HT-29 (cell line): ENCODE measurements at places on chromosomes 7 and 10. TPM values are rescaled to one million over a fixed set of nuclear protein-coding genes. Genes with fewer than 3 reads are reported as not detected.

Gene MYH16
- 0.05 TPM in 1 of 2 replicates, not detected in the other for total RNA-seq

GRCh38 chr10:47360419-47361040 lies 12.4 kb downstream of the RBP3 start:
- no peak for DNase-seq

DNA sequence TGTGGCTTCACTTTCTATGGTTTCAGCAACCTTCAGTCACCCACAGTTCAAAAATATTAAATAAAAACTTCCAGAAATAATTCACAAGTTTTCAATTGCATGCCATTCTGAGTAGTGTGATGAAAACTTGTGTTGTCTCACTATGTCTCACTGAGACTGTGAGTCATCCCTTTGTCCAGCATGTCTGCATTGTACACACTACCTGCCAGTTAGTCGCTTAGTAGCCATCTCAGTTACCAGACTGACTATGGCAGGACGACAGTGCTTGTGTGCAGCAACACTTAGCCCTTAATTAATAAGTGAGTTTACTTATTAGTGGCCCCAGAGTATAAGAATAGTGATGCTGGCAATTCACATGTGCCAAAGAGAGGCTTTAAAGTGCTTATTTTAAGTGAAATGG lies 22.5 kb downstream of the CCDC186 start:
- DNase-seq: no peak

Gene ZCCHC24
- 0.10 TPM in 1 of 2 replicates, not detected in the other for total RNA-seq

GRCh38 chr7:82098414-82098813 lies 328.6 kb upstream of the HGF start:
- DNase-seq: no peak

DNA sequence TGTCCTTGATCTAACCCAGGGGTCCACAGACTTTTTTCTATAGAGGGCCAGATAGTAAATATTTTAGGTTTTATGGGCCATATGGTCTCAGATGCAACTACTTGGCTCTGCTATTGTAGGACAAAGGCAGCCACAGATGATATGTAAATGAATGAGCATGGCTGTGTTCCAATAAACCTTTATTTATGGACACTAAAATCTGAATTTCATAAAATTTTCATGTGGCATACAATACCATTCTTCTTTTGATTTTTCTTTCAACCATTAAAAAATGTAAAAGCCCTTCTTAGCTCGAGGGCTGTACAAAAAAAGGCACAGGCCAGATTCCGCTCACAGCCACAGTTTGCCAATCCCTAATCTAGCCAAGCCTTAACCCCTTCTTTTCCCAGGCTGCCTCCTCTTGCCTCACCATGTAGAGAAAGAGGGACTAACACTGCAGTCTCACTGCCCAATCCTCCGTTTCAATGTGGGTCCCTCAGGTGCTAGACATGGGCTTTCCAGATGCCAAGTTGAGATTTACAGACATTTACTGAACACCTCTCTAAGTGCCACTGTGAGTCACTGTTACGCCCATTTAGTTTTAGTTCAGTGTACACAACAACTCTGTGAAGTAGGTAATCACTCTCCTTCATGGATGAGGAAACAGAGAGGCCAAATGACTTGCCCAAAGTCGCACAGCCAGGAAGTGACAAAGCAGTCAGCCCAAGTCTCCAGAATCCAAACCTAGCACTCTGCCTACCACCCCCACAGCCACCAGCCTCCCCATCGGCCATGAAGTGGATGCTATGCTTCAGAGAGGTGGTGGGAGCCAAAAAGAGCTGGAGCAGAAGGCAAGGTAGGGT lies 132.6 kb upstream of the PDLIM1 start:
- DNase-seq: no peak

DNA sequence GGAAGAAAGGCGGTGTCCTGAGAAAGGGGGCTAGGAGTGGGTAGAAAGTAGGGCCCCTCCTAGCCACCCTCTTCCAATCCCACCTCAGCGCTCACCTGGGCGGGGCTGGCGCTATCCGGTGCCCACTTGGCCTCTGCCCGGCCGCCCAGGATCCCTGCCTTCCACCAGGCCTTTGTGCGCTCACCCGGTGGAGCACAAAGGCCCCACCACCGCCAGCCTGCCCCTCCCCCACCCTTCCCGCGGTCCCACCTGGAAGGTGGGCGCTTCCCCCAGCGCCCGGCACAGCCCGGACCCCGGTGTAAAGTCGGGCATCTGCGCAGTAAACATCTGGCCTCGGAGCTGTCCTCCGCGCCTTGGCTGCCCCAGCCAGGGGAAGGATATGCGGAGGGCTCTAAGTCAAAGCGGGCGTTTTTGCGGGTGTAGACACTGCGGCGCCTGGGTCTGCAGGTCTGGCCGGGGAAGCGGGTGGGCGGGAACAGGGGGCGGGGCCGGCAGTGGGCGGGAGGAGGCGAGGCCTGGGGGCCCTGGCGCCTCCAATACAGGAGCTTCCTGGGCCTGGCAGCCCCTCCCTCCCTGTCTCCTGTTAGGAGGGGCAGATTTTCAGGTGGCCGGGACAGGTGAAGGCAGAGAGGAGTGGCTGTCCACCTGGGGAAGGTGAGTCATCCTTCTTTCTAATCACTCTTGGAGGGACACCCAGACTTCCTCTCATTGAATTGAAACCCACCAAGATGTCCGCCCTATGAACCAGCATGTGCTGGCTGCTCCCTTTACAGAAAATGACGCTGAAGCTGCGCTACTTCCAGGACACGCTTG lies 49.3 kb downstream of the PNLIPRP2 start:
- DNase-seq: no peak

GRCh38 chr7:22333680-22334141 lies 23.2 kb downstream of the RAPGEF5 start:
- no peak for DNase-seq

DNA sequence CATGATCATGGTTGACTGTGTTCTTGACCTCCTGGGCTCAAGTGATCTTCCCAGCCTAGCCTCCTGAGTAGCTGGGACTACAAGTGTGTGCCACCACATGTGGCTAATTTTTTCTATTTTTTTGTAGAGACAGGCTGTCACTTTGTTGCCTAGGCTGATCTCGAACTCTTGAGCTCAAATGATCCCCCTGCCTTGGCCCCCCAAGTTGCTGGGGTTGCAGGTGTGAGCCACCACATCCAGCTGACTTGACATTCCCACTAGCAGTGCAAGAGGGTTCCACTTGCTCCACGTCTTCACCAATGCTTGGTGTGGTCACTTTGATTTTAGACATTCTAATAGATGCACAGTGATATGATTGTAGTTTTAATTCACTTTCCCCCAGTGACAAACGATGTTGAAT lies 25.1 kb downstream of the CYP26A1 start:
- no peak for DNase-seq

DNA sequence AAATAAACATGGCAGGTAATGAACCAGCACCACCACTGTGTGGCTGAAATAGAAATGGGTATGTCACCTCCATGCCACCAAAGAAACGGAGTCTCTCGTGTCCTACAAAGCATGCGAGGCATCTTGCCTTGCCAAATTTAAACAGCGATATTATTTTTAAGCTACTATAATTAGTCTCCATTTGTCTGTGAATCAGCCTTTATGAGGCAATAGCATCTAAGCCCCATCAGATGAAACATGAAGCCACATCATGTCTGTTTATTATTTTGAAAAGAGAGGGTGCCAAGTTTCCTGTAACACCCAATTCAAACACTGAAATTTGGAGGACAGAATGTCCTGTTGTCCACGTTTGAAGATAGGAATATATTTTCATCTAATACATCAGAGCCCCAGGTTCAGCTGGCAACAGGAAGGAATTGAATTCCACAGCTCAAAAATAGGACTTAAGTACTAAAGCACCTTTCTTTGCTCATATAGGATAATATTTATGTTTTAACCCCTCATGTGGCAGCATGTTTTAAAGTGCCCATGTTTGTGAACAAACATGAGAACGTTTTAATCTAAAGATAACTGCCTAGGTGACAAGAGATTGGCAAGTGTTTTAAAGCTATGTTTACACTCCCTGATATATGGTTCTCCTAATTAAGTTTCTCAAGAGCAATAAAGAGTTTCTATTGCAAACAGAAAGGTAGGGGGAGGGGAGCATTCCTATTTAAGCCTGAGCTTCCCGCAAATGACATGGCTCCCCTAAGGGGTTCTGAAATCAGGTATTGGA lies 86.8 kb downstream of the SORBS1 start:
- no peak for DNase-seq

Gene HOXA6
- total RNA-seq: 25.5 and 28.1 TPM in 2 replicates

DNA sequence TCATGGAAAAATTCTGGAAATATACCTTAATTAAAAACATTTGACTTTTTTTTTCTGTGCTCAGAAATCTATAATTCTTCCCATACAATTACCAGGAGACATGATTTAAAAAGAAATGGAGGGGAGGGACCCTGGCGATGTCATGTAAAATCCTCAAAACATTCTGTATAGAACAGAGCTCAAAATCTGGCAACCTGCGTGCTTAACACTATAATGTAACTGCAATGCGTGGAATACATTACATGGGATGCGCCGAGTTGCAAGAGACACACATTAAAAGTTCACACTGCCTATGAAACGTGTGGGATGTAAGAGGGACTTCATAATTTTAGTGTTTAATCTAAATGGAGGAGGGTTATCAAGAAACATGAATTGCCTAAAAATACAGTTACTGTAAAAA lies 215.0 kb downstream of the GLI3 start:
- DNase-seq: no peak

- peak; percentile 19 for DNase-seq
Measured at GRCh38 chr10:21402606-21403083, 122.8 kb downstream of the SKIDA1 start.

DNA sequence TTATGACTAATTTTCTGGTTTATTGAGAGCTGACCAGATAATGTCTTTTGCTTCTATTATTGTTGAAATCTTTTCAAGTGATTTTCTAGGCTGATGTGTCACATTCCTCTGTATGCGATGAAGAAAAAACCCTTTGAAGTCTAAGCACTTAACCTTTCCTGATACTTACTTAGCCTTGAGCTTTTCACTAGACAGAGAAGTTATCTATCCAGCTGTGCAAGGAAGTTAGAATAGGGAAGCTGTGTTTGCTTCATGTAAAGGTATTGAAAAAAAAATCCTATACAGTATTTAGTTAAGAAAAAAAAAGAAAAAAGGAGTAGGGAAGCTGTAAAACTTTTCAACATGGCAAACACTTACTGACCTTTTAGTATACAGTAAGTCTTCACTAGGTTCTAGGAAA lies 117.6 kb upstream of the DNAJB12 start:
- no peak for DNase-seq

DNA sequence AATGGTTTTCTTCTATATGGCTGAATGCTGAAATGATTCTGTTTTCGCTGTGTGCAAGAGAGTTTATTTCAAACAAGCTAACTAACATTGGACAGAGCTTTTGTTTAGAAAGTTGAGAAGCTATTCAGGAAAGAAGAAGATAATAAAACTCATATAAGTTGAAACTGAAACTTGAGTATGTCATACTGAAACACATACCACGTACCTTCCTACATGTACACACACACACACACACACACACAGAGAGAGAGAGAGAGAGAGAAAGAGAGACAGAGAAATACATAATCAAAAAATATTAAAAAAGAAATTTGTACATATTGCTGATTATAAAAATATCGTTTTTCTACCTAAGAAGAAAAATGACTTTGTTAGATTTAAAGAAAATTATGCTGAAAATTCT lies 561.9 kb upstream of the KCND2 start:
- no peak for DNase-seq

Gene MOGAT3
- 6.7 and 8.2 TPM in 2 replicates for total RNA-seq

Gene HECW1
- total RNA-seq: not detected in 2 replicates

- no peak for DNase-seq
Measured at GRCh38 chr7:41730668-41731067, 27.8 kb upstream of the INHBA start.

GRCh38 chr7:2099048-2099957 lies 133.4 kb downstream of the MAD1L1 start:
- no peak for DNase-seq

DNA sequence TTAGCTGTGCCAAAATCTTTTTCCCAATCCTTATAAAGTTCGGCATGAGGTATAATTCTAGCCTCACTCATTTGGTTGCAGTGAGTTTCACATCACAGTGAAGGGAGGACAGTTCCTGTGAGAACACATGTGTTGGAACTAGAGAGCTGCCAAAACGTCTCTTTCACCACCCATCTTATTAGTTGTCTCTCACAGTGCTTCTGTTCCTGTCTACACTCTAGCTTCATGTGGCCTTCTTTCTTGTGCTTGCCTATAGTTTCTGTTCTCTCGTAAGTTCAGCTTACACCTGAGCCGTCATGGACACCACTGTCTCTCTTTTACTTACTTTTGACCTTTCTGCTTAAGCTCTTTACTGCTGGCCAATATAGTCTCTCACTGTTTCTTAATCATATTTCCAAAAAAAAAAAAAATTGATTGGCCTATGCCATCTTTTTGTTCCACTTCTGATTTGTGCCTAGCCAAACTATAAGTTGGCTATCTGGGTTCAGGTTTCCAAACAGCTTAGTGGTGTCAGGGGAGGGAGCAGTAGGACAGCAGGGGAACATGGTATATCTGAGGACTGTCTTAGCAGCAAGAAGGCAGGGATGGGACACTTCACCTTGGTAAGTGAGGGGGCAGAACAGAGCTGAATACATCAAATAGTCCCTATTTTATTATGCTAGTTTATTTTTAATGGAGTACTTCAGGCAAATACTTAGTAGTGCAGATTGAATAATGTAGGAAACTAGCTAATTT lies 38.0 kb downstream of the ZNRF2 start:
- DNase-seq: no peak

Gene RET
- total RNA-seq: not detected in 2 replicates

DNA sequence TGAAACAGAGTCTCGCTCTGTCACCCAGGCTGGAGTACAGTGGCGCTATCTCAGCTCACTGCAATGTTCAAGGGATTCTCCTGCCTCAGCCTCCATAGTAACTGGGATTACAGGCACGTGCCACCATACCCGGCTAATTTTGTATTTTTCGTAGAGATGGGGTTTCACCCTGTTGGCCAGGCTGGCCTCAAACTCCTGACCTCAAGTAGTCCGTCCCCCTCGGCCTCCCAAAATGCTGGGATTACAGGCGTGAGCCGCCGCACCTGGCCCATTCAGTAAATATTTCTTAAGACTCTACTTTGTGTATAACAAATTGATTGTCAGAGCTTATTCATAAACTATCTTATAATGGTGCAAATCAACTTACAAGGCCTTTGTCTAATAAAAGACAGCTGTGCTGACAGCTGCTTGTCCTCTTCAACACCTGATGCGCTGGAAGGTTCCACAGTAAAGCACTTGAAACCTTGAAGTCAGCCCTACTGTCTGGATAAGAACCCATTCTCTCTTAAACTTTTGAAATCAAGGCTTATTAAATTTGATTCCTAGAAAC lies 14.7 kb downstream of the ECHDC3 start:
- DNase-seq: no peak

- peak; percentile 82 for DNase-seq
Measured at GRCh38 chr7:8418629-8419245, 14.7 kb upstream of the NXPH1 start.

Gene ITGB1
- total RNA-seq: 169 and 195 TPM in 2 replicates

- no peak for DNase-seq
Measured at GRCh38 chr10:121702351-121703320, 104.4 kb upstream of the FGFR2 start.

DNA sequence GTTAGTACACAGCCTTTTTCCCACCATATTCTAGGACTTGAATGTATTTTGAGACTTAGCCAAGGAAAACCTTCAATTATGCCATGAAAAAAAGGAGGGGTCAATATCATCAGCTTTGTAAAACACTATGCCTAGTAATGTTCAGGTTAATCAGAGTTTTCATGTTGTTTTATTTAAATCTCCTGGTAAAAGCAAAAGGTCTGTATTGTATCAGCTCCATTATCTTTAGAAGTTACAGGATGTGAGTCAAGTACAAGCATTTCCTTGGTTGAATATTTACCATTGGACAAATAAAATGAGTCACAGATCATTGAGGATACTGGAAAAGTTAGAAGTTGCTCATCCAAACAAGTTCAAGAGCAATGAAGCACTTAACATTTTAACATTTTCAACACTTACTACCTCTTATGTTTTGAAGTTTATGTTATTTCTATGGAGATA lies 89.9 kb upstream of the CAPZA2 start:
- peak; percentile 86 for DNase-seq

GRCh38 chr10:75276069-75276872 lies 40.5 kb upstream of the COMTD1 start:
- no peak for DNase-seq
